Astrocyte (in vitro differentiated cells and primary cell): ENCODE measurements at places on chromosomes 6 and 20. TPM values are rescaled to one million over a fixed set of nuclear protein-coding genes. Genes with fewer than 3 reads are reported as not detected.

- no peak overlapping the region for H3K4me3 ChIP-seq
- no peak overlapping the region for H3K27ac ChIP-seq
Measured at GRCh38 chr20:54605319-54605718, 129.9 kb downstream of the DOK5 start.

DNA sequence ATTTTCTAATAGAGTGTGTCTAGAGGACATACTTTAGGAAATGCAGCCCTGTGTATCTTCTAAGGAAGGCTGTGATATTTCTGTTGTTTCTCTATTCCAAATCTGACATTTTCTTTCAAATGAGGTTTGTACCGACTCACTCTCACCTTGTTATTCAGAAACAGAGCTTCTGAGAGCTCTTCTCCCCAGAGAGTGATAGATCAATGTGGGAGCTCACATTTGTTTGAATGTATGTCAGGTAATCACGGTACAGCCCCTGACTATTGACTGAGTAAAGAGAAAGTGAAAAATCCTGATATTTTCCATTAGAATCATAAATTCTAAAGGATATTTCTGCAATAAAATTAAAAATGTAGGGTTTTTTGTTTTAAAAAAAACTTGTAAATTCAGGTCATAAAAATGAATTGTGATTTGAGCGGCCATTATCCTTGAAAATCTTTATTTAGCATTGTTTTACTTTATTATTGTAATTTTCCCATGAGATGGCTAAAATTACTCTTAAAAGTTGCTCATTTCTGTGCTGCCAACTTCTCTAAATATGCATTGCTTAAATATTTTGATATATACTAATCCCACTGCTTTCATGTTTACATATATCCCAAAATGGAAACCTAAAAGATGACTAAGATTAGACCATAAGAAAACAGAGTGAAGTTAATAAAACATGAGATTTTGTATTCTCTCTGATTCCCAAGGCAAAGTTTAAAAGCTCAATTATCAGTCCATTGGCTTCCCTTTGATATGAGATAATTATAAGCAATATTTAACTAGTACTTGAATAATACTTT is 1226.8 kb upstream of the CITED2 start:
- peaks cover 15% of the 10 kb centered on the region for H3K4me1 ChIP-seq
- no peaks in the 10 kb centered on the region for H3K36me3 ChIP-seq
- H3K4me3 ChIP-seq: no peak overlapping the region
- no peaks in the 10 kb centered on the region for H3K27me3 ChIP-seq
- H3K27ac ChIP-seq: no peak overlapping the region
- DNase-seq: no peak

ZNF334 gene
- 8.5 and 9.3 TPM in 2 replicates for total RNA-seq

GRCh38 chr20:50029083-50029696 is 46.4 kb downstream of the SNAI1 start:
- no peak overlapping the region for H3K4me3 ChIP-seq
- no peaks in the 10 kb centered on the region for H3K36me3 ChIP-seq
- H3K27me3 ChIP-seq: no peaks in the 10 kb centered on the region
- no peak for DNase-seq

ABHD16B gene
- total RNA-seq: not detected in 2 replicates

- peak overlapping the region; percentile 71 for H3K27ac ChIP-seq
- DNase-seq: peak; percentile 84
- H3K4me3 ChIP-seq: no peak overlapping the region
- H3K27me3 ChIP-seq: no peaks in the 10 kb centered on the region
Measured at GRCh38 chr6:163356324-163356723, 58.2 kb upstream of the QKI start.

- DNase-seq: no peak
- H3K27me3 ChIP-seq: no peaks in the 10 kb centered on the region
- no peak overlapping the region for H3K4me3 ChIP-seq
Measured at GRCh38 chr6:110556317-110557110, 80.1 kb upstream of the SLC22A16 start.

- H3K36me3 ChIP-seq: no peaks in the 10 kb centered on the region
- peak overlapping the region; percentile 95 for H3K27ac ChIP-seq
- H3K27me3 ChIP-seq: no peaks in the 10 kb centered on the region
- H3K4me3 ChIP-seq: peak overlapping the region; percentile 83
Measured at GRCh38 chr6:26022132-26022472, 59.5 kb downstream of the TRIM38 start.

DNA sequence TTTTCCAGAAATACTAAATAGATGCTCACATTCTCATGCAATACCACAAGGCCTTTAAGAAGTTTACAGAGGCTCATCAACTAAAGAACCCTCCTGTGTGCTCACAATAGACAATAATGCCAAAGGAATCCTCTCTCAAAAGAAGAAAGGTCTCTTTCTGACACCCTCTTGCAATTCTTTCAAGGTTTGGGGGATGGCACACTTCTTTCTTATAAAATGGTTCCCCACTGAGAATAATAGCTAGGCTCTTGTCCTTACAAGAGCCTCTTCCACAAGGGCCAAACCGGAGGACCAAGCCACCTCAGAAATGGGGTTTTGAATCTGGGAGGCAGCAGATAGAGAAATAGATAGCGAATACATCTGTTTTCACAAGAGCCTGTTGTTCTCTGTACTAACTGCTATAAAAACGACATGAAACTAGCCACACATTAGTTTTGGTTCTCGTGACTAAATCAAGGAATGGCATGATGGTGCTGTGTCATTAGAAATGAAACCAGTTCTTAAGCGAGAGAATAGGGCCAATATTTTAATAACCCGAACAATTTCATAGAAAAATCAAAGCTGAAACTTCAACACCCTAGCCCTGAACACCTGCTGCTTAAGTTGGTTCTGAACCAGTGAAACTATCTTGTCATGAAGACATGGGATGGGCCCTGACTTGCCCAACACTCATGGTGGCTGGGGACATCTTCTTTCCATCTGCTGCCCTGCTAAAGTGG is 81.1 kb downstream of the PRDM1 start:
- no peak for DNase-seq
- no peaks in the 10 kb centered on the region for H3K27me3 ChIP-seq
- no peak overlapping the region for H3K4me3 ChIP-seq
- no peaks in the 10 kb centered on the region for H3K36me3 ChIP-seq
- peaks cover 26% of the 10 kb centered on the region for H3K4me1 ChIP-seq
- H3K27ac ChIP-seq: no peak overlapping the region

BTNL2 gene
- total RNA-seq: not detected in 2 replicates

HTR1E gene
- total RNA-seq: not detected in 2 replicates

DNA sequence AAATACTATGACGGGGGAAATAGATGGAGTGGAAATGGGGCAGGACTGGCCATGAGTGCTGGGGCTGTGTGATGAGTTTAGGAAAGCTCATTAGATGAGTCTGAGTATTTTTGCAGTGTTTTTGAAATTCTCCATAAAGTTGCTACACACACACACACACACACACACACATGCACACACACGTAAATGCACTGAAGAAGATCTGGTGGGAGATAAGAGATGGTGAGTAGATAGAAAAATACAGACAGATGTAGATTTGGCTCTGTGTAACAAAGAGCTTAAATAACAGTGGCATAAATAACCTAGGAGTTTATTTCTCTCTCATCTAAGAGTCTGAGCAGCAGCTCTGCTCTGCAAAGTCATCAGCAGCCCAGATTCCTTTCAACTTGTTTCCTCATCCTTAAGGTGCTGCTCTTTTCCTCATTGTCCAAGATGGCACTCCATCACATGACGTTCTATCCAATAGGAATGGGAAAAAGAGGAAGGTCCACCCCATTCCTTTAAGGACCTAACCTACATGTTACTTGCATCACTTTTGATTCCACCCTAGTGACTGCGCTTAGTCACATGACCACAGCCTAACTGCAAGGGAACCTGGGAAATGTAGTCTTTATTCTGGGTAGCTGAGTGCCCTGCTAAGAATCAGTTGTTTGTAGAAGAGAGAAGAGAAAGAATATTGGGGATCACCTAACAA is 76.4 kb downstream of the EYA2 start:
- peaks cover 11% of the 10 kb centered on the region for H3K27me3 ChIP-seq
- H3K4me1 ChIP-seq: no peaks in the 10 kb centered on the region
- H3K27ac ChIP-seq: no peak overlapping the region
- peak; percentile 66 for DNase-seq
- no peak overlapping the region for H3K4me3 ChIP-seq

GRCh38 chr20:63279931-63280330 is 7.3 kb downstream of the ARFGAP1 start:
- H3K4me1 ChIP-seq: peaks cover 2% of the 10 kb centered on the region
- DNase-seq: no peak
- no peak overlapping the region for H3K27ac ChIP-seq
- peaks cover 36% of the 10 kb centered on the region for H3K36me3 ChIP-seq

DNA sequence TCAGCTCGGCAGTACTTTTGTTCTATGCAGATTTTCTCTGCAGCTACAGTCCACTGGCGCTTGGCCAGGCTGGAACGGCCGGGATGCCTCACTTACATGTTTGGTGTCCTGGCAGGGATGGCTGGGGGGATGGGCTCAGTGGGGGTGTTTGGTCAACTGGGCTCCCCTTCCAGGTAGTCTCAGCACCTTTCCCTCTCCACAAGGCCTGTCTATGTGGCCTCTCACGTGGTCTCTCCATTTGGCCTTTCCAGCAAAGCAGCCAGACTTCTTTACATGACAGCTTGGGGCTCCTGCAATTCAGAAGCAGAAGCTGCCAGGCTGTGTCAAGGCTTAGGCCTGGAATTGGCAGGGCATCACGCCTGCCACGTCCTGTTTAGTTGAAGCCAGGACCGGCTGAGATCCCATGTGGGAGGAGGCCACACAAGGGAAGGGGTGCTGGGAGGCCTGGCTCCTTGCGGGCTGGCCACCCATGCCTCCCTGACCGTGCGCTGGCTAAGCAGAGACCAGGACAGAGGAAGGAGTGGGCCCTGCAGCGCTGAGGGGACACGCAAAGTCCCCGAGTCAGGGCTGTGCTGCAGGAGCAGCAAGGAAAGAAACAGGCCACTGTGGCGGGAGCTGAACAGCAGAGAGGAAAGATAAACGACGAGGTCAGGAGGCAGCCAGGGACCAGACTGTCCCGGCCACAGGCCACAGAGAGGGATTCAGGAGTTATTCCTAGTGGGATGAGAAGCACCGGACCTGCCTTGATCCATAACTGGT is 38.9 kb downstream of the MGME1 start:
- DNase-seq: no peak
- H3K27me3 ChIP-seq: no peaks in the 10 kb centered on the region
- H3K36me3 ChIP-seq: no peaks in the 10 kb centered on the region

PIGT gene
- 83.7 and 91.4 TPM in 2 replicates for total RNA-seq

GRCh38 chr6:28914941-28915340 is 8.8 kb downstream of the TRIM27 start:
- peaks cover 64% of the 10 kb centered on the region for H3K36me3 ChIP-seq
- peak; percentile 38 for DNase-seq
- no peak overlapping the region for H3K4me3 ChIP-seq

PHACTR3 gene
- total RNA-seq: 0.14 TPM in 1 of 2 replicates, not detected in the other

TMEM181 gene
- total RNA-seq: 31.0 and 33.3 TPM in 2 replicates

- peaks cover 43% of the 10 kb centered on the region for H3K4me1 ChIP-seq
- H3K27me3 ChIP-seq: no peaks in the 10 kb centered on the region
- peak overlapping the region; percentile 95 for H3K27ac ChIP-seq
- H3K4me3 ChIP-seq: no peak overlapping the region
- H3K36me3 ChIP-seq: peaks cover 30% of the 10 kb centered on the region
Measured at GRCh38 chr6:56528412-56528841, 114.3 kb downstream of the DST start.

DNA sequence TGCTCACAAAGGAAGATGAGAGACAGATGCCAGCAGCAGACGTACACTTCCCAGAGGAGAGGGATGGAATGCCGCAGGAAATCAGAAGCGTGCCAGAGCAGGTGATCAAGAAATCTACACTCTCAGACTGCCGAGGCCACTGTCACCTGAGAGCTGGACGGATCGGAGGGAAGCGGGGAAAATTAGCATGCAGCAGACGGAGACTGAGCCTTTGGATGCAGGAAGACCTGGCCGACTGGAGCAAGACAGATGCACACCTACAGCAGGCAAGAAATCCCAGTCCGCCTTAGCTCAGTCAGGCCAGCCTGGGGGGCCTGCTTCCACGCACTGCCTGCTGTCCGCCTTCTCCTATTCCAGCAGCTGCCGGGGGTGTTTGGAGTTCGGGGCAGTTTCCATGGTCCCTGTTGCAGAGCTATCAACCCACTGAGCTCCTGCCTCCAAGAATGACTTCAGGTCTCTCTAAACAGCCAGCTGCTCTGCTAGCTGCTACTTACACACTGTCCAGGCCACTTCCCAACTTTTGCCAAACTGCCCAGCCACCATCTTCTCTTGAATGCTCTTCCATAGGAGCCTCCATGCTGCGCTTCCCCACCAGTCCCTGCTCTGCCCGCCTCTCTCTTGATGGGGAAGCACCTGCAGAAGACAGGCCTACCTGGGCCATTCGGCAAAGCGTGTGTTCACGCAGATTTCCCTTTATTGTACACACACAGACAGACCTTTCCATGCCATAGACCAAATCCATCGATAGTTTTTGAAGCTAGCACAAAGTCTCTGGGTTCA is 368.5 kb downstream of the ZFAND3 start:
- no peak for DNase-seq
- H3K4me1 ChIP-seq: no peaks in the 10 kb centered on the region
- no peaks in the 10 kb centered on the region for H3K27me3 ChIP-seq
- no peak overlapping the region for H3K27ac ChIP-seq
- H3K4me3 ChIP-seq: no peak overlapping the region
- no peaks in the 10 kb centered on the region for H3K36me3 ChIP-seq

GRCh38 chr6:72619883-72620696 is 1.8 kb upstream of the KCNQ5 start:
- H3K4me1 ChIP-seq: peaks cover 22% of the 10 kb centered on the region
- no peaks in the 10 kb centered on the region for H3K36me3 ChIP-seq
- H3K27ac ChIP-seq: no peak overlapping the region

GRCh38 chr6:138691595-138692057 is 81.9 kb upstream of the CCDC28A start:
- peak overlapping the region; percentile 67 for H3K27ac ChIP-seq
- no peaks in the 10 kb centered on the region for H3K27me3 ChIP-seq
- no peaks in the 10 kb centered on the region for H3K36me3 ChIP-seq
- peaks cover 6% of the 10 kb centered on the region for H3K4me1 ChIP-seq

TPBG gene
- 23.7 and 26.0 TPM in 2 replicates for total RNA-seq

DNA sequence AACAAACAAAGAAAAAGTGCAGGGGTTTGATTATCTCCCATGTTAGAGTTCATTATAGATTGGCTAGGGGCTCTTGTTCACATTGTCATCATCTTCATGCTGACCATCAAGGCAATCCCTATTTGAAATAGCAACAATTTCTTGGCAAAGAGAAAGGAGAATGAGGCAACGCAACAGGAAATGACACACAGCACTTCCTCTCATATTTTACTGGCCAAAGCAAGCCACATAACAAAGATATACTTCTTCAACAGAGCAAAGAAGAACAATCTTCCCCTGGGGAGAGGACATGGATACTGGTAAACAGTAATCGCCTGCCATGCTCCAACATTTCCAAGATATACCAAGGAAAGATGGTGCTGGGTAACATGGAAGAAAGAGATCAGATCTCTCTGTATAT is 29.8 kb downstream of the EPM2A start:
- H3K4me1 ChIP-seq: peaks cover 4% of the 10 kb centered on the region
- H3K27ac ChIP-seq: no peak overlapping the region
- DNase-seq: peak; percentile 29
- H3K27me3 ChIP-seq: no peaks in the 10 kb centered on the region

SYNDIG1 gene
- total RNA-seq: 5.7 and 8.7 TPM in 2 replicates

BICRAL gene
- 5.9 and 7.1 TPM in 2 replicates for total RNA-seq
